Stimulated activated CD8-positive, alpha-beta memory T cell treated with anti-CD3 and anti-CD28 coated beads, Interleukin-2, amount 100 ng/mL, for 1 hour (primary cell): ENCODE measurements at places on chromosomes 2 and 18.

DNA sequence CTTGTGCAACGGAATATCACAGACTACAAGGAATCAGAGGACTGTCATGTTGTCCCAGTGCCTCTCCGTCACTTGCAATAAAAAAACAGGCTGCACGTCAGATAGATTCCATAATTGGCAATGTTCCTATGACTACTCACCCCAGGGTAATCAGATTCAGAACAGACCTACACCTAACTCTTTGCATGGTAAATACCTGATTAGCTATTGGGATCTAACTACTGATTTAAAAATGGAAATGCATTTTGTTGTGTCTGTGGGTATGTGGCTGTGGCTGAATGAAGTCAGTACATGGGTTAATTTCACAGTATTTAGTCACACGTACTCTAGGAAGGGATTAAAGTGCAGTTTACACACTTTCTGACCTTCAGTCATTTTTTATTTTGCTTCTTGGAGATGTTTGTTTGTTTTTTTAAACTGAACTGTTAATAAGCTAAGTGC, 91.7 kb downstream of the SCN3A start:
- no peak for DNase-seq

- no peak for DNase-seq
Observed at GRCh38 chr2:20757405-20758090, 65.4 kb downstream of the LDAH start.

- DNase-seq, result no peak
Observed at GRCh38 chr18:50775207-50775606, 44.6 kb downstream of the MRO start.

DNA sequence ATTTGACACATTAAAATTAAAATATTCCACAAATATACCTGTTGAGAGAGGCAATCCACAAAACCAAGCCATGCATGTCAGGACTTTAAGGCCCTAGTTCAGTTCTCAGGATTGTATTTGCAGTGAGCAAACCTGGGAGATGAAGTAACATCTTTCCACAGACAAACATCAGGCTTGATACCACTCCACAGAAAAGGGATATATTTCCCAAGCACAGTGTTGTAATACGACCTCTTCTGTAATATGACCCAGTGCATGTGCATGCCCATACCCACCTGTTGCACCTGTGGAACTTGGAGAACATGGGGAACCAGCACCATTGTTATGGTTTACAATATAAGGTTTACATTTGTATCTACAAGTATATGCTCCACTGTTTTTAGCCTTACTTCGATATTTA, 184.0 kb downstream of the PDE11A start:
- DNase-seq, result no peak

GRCh38 chr2:233486778-233487552, 79.6 kb downstream of the USP40 start:
- no peak for DNase-seq

- DNase-seq, result no peak
Observed at GRCh38 chr2:126786765-126787164, 111.9 kb upstream of the TEX51 start.

GRCh38 chr2:173574324-173575112, 219.8 kb downstream of the CDCA7 start:
- DNase-seq, result no peak

DNA sequence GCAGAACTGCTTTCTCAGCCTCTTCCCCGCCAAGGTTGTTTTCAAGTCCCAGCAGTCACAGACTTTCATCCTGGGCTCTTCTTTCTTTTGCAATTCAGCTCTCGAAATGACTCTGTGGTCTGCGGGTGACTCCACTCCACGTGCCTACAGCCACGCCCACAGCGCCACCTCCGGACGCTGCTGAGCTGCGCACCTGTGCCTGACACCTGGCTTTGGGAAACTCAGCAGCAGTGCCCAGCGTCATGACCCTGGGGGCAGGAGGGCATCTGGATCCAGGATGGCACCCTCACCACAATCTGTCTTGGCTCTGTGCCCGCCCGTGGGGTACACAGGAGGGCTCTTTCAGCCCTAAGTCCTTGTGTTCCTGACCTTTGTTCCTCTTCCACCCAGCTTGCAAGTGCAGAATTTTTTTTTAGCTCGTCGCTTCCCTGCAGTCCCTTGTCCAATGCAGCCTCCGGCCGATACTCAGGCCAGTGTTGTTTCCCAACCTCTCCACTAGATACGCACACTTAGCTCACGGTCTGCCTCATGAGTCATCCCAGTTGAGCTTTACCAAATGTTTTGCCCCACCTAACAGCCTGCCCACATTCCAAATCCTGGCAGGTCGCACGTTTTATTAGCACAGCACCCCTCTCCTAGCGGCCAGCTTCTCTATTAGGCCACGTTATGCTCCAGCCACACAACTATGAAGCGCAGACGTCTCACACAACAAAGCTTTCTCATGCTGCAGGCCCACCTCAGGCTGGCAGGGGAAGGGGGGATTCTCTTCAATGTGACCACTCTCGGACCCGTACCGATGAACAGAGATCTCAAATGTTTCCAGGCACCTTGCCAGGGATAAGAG, 6.5 kb upstream of the CAPN10 start:
- DNase-seq, result peak; percentile 61

DNA sequence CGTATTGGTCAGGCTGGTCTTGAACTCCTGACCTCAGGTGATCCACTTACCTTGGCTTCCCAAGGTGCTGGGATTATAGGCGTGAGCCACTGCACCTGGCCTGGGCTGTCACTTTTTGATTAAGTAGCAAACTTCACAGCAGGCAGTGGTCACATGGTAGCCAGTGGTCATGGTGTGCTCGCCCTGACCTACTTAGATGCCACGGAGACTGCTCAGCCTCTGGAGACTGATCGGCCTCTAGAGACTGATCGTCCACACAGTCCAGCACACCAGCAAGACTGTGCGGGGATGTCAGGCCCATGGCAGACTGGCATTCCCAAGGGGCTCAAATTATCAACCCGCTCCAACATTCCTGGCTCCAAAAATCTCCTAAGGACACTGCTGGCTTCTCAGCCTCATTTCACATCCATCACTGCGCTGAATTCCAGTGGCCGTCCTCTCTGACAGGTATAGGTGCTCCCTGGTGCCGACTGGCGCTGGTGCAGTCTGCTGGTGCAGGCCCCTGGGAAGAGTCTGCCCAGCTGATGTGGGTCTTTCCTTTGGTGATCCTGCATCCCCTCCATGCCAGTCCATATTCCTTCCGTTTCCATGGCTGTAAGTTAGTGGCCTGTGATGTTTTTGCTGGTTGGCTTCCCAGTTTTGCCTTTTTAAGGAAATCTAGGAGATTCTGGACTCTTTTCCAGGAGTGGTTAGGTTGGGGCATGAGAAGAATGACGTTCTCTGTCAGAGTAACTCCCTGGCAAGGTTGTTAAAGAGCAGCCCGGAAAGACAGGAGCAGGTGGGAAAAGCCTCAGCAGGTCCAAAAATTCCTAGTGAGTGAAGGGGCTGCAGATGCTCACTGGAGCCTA, 374.5 kb upstream of the HS6ST1 start:
- no peak for DNase-seq

DNA sequence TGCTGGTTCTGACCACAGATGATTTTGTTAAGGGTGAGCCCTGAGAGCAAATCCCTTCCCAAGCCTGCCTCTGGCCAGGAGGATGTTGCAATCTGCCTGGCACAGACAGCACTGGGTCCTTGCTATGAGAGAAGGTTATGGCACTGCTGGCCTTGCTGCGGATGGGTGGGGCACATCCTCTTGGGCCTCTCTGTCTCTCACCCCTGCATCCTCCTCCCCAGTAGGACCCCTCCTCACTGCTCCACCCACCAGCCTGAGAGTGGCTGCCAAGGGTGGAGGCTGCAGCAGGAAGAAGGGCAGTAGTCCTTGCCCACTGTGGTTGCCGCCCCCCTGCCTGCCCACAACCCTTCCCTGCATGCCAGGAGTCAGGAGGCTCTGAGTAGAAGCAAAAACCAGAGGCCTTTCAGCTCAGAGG, 180.9 kb downstream of the ZBTB7C start:
- no peak for DNase-seq

DNA sequence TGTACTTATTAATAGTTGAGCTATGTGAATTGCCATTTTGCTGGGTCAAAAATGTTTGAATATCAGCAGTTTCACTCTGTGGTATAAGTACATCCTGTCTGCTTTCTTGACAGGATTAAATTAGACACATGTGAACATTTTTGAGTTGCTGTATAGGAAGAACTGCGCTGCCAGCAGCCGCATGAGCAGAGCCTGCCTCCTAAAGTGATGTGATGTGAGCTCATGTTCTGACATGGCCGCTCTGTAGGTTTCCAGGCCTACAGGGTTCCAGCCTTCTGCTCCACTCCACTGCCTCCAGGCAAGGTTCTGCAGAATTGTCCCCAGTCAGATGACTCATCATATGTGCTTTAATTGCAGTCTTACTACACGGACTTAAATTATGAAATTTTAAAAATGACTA, 119.7 kb upstream of the NFATC1 start:
- no peak for DNase-seq
